ENCODE measurements at places on chromosomes 1 and 21.

- DNase-seq: no peak
Measured at GRCh38 chr1:2446394-2446793, 29.7 kb upstream of the PLCH2 start.

GRCh38 chr1:71080230-71080738 lies 551 bp downstream of the ZRANB2 start:
- peak; percentile 52 for DNase-seq

- no peak for DNase-seq
Measured at GRCh38 chr1:75079538-75080290, 54.5 kb upstream of the LHX8 start.

GRCh38 chr21:42732033-42732410 lies 78.6 kb downstream of the PDE9A start:
- no peak for DNase-seq

DNA sequence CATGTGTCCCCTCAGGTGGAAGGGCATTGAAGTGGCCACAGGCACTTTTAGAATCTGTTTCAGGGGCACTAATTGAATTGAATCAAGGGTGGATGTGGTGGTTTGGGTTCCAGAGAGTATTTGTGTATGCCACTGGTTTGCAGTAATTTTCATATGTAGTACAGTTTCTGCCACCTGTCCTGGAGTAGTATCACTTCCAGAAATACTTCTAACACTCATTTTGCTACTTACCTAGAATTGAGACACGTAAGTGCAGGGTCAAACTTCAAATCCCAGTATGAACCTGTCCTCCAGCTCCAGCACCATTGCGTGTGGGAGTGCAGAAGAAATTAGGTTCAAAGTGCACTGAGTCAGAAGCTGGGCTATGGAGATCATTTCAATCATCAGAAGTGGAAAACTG lies 26.8 kb downstream of the RSPH1 start:
- DNase-seq: peak; percentile 3

GRCh38 chr1:208183977-208184911 lies 59.9 kb downstream of the PLXNA2 start:
- no peak for DNase-seq

GRCh38 chr21:28106370-28106890 lies 886.2 kb downstream of the LTN1 start:
- no peak for DNase-seq

DNA sequence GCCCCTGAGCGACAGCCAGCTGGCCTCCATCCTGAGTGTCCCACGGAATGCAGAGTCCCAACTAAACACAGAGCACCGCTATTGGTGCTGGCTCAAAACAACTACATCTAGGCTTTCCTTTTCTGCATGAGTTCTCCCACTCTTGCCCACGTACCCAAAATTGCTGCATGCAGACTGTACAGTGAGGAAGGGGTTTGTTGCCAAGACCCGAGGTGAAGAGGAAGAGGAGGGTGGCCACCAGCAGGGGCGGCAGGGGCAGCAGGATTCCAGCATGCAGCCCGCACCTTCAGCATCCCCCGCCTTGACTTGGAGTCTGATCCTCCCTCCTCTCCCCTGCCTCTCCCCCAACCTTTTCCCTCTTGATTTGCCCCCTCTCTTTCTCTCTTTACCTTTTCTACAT lies 8.0 kb downstream of the S100A9 start:
- DNase-seq: no peak

GRCh38 chr1:76330991-76331603 lies 256.6 kb downstream of the ST6GALNAC3 start:
- DNase-seq: no peak

GRCh38 chr21:39123375-39123774 lies 59.9 kb downstream of the PSMG1 start:
- DNase-seq: no peak

- no peak for DNase-seq
Measured at GRCh38 chr1:65164633-65165032, 16.6 kb downstream of the AK4 start.

DNA sequence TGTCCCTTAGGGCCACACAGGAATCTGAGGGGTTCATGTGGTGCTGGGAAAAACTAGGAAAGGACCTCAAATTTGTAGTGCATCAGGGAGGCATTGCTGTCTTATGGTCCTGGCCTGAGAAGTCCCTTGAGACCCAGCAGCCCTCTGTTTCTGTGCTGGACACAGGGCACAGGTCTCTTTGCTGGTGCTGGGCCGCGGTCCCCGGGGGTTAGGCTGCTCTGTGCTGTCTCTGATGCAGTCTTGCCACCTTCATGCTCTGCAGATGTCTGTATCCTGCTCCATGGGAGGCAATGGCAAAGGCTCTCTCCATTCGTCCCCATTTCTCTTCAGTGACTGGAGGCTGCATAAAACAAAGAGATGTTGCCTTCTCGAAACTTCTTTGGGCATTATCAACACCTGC lies 13.0 kb downstream of the EDARADD start:
- no peak for DNase-seq

DNA sequence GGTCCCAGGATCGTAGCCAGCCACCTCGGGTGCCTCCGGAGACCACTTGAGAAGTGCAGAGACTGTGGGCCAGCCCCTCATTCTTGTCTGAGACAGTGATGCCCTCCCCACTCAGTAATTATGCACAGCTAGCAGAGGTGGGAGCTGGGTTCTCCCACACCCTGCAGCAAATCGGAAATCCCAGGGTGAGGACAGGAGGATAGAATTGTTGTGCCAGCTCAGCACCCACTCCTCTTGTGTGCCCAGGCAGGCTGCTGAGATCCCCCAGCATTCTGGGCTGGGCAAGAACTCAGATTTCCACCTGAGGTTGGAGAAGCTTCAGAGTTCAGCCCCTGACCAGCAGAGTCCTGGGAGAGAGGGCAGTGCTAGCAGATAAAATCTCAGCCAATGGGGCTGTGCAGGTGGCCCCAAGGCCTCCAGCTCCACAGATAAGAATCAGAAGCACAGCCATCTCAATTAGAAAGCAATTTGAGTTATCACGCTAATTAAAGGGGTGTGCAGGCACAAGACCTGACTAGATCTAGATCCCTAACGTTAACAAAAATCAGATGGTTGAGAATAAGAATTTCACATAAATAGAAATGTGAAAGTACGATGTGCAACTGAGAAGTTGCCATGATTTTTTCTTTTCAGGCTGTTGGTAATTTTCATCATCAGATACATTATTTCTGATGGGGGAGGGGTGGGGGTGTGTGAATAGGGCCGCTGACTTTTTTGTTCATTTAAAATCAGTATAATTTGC lies 45.5 kb upstream of the IRF2BP2 start:
- DNase-seq: no peak

DNA sequence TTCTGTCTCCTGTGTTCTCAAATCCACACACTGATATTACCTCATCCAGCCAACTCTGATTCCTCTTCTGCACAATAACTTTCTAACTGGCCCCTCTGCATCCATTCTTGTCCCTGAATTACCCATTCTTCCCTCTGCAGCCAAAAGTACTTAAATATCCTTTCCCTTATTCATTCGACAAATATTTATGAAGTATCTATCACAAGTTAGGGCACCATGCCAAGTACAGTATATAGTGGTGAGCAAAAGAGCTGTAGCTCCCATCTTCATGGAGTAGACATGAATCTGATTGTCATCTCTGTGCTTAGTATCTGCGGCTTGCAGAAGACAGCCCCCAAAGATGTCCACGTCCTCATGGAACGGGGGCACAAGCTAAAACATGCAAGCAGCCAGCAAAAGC lies 316.8 kb downstream of the SETD4 start:
- DNase-seq: no peak

- no peak for DNase-seq
Measured at GRCh38 chr1:91891454-91891853, 5.5 kb upstream of the TGFBR3 start.

DNA sequence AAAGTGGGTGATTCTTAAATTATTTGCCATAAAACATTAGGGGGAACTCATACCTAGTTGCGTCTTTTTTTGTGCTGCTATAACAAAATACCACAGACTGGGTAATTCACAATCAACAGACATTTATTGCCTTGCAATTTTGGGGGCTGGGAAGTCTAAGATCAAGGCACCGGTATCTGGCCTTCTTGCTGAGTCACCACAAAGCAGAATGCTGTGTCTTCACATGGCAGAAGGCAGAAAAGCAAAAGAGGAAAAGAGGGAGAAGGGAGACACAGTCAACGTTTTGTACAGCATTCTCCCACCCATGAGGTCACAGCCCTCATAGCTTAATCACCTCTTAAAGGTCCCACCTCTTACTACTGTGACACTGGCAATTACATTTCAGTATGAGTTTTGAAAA lies 291.0 kb downstream of the CHRM3 start:
- no peak for DNase-seq

DNA sequence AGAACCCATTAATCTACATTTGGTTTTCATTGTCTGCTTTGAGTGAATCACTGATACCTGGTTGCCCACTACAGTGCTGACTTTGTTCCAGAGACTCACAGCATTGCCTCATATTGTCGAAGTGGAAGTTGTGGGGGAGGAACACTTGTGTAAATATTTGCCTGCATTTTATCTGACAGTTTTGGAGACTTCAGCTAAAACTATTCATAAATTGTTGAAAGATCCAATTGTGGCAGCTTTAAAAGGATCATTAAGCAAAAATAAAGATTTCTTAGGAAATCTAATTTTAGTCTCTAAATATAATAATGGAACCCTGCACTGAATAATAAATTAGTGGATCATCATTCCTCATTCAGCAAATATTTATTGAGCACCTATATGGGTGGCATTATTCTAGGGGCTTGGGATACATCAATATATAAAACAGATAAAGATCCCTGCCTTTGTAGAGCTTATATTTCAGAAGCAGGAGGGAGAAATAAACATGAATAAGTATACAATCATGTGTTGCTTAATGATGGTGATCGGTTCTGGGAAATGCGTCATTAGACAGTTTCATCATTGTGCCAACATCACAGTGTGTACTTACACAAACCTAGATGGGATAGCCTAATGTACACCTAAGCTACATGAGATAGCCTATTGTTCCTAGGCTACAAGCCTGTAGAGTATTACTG lies 73.5 kb downstream of the OSBPL9 start:
- DNase-seq: no peak

DNA sequence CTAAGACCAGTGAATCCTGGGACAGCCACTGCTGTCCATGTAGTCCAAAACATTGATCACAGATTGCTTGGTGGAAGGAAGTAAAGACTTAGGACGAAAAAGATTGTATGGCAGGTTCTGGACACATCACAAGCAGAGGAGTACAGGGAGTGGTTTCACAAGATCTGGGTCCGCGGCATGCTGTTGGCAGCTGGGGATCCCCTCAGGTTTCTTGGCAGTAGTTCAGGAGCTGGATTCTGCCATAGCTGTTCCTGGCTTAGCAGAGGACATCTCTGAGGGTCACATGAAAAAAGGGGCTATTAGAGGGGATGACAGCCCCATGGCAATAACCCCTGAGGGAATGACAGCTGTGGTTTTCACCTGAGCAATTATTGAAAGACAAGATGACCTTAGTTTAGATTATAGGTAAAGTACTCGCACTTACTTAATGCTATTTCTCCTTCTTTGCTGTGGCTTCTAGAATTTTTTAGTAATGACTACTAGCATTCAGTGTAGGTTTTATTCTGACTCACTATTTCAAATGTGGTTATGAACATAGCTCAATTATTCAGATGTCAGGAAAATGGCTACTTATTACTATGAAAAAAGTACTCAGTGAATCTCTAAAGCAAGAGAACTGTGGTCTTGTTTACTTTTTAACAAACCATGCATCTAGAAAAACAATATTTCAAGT lies 8.2 kb downstream of the KRTAP27-1 start:
- DNase-seq: no peak

GRCh38 chr1:3086272-3086974 lies 17.4 kb downstream of the PRDM16 start:
- DNase-seq: no peak

- DNase-seq: no peak
Measured at GRCh38 chr1:55694310-55694801, 479.2 kb upstream of the USP24 start.

- DNase-seq: no peak
Measured at GRCh38 chr1:51156752-51157151, 54.7 kb downstream of the C1orf185 start.

DNA sequence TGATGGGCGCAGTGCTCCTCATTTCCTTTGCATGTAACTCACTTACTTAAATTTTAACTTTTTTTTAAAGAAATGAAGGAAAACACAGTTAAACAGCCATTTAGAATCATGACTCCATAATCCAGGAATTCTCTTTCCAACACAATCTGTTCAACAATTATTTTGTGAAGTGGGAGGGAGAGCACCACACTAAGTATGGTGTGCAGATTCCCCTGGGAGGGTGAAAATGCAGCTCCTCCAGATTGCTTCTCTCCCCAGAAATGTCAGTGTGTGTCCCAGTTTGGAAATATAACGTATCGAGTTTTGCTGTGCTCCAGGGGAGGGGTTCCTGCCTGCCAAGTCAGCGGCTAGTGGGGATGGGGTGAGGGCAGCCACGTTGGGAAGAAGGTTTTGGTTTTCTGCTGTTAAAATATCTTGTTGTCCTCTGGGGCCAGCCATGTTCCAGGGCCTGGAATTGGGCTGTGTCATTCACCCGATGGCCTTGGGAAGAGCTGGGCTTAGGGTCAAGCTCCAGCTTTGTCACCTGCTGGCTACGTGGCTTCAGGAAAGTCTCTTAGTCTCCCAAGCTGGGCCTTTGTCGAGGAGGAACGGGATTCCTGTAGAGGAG lies 17.3 kb upstream of the DISP3 start:
- no peak for DNase-seq

DNA sequence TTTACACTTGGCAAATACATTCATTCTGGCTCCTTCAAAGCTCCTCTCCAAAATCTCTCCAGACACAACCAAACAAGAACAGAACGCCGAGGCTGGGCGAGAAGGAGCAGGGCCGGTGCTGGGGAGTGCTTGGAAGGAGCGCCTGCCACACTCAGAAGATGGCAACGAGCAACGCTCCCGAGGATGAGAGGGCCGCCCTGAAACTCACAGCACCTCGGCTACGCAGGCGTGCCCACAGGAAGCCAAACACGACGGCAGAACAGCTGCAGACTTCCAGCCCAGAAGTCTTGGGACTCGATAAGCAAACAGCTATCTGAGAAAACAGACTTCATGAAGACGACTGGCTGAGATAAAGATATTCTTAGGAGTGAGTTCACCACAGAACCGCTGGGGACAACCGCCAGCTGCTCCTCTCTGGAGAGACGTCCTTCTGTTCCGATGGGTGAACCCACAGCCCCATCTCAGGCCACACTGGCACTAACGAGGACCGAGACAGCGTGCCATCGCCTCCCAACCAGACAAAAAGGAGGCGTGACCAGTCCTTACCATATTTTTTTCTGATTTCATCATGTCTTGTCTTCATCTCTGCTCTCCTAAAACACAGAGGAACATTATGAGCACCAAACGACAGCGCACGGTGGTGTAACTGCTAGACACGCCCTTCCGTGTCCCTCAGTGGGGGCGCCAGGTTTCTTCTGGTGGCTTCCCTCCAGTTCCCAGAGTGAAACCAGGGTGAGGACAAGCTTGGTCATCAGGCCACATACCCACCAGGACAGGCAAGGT lies 18.6 kb downstream of the PTTG1IP start:
- no peak for DNase-seq
